ENCODE measurements at places on chromosomes 6 and 20. TPM values are rescaled to one million over a fixed set of nuclear protein-coding genes. Genes with fewer than 3 reads are reported as not detected.

The RBPJL gene
- not detected for total RNA-seq

The TMEM217 gene
- total RNA-seq = 1.7 TPM

The NDUFAF4 gene
- total RNA-seq = 8.5 TPM

The CGA gene
- total RNA-seq = not detected

The NMBR gene
- total RNA-seq = not detected

The TSBP1 gene
- total RNA-seq = not detected

The TFAP2C gene
- 20.0 TPM for total RNA-seq

The SGK1 gene
- total RNA-seq = 755 TPM

The PTCRA gene
- not detected for total RNA-seq

The BTNL2 gene
- total RNA-seq = not detected

The MAFB gene
- 0.47 TPM for total RNA-seq

The TEAD3 gene
- total RNA-seq = 21.2 TPM

The WFDC12 gene
- total RNA-seq = not detected

The FNDC1 gene
- total RNA-seq = 0.05 TPM

The LRRC73 gene
- total RNA-seq = 1.6 TPM

The CRIP3 gene
- not detected for total RNA-seq

The C20orf173 gene
- not detected for total RNA-seq

The SAYSD1 gene
- 14.3 TPM for total RNA-seq

The FAM83C gene
- total RNA-seq = not detected

The PEX6 gene
- total RNA-seq = 22.2 TPM

The PRR18 gene
- 0.50 TPM for total RNA-seq

The MLN gene
- total RNA-seq = not detected

The NSFL1C gene
- 105 TPM for total RNA-seq

The ADTRP gene
- 46.6 TPM for total RNA-seq

The PGC gene
- total RNA-seq = not detected

The ADGB gene
- total RNA-seq = not detected

The BMP2 gene
- total RNA-seq = 2.0 TPM

The IPCEF1 gene
- total RNA-seq = under 0.01 TPM

The MOG gene
- not detected for total RNA-seq

The GPX5 gene
- not detected for total RNA-seq

The C20orf204 gene
- total RNA-seq = 0.91 TPM

The KHDC1L gene
- not detected for total RNA-seq

The CBLN4 gene
- total RNA-seq = not detected

The SAMD5 gene
- total RNA-seq = 2.9 TPM

The SLC2A10 gene
- 0.40 TPM for total RNA-seq

The OOEP gene
- not detected for total RNA-seq

The NANP gene
- total RNA-seq = 7.5 TPM
